ENCODE measurements at places on chromosomes 2 and 18.
A peak's percentile ranks its signal among the peaks of the same experiment; 100 is the strongest.

GRCh38 chr2:49933711-49934110, 779.4 kb upstream of the FSHR start:
- DNase-seq, result no peak

- no peak for DNase-seq
Observed at GRCh38 chr2:176137906-176138305, 8.4 kb downstream of the HOXD8 start.

- no peak for DNase-seq
Observed at GRCh38 chr18:32318581-32318980, 128.7 kb downstream of the MEP1B start.

DNA sequence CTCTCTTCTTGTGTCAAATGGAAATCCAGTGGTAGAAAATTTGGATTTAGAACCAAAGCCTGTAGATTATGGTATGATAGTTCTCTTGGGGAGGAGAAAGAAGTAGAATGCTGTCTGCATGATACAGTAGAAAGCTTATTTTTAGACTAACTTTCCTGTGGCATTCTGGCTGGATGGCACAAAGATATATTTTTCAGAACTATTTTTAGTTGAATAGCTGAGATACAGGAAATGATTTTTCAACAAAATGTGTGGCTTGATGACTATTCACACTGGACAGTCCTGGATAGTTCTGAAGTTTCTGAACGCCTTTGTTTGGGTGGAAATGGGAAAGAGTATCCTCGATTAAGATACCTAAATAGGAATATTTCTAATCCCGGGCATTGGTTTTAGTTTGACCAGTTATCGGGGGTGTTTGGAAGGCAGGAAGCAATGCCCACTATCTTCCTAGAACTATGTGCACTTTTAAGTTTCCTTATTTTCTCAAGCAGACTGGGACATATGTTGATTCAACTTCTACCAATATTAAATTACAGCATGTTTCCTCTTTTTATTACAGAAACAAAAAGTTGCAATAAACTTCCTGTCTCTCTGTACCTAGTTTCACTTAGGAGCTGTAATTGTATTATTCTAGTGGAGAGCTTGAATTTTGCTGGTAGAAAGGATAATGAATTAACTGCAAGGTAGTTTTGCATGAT, 32.1 kb downstream of the GDF7 start:
- DNase-seq, result no peak

DNA sequence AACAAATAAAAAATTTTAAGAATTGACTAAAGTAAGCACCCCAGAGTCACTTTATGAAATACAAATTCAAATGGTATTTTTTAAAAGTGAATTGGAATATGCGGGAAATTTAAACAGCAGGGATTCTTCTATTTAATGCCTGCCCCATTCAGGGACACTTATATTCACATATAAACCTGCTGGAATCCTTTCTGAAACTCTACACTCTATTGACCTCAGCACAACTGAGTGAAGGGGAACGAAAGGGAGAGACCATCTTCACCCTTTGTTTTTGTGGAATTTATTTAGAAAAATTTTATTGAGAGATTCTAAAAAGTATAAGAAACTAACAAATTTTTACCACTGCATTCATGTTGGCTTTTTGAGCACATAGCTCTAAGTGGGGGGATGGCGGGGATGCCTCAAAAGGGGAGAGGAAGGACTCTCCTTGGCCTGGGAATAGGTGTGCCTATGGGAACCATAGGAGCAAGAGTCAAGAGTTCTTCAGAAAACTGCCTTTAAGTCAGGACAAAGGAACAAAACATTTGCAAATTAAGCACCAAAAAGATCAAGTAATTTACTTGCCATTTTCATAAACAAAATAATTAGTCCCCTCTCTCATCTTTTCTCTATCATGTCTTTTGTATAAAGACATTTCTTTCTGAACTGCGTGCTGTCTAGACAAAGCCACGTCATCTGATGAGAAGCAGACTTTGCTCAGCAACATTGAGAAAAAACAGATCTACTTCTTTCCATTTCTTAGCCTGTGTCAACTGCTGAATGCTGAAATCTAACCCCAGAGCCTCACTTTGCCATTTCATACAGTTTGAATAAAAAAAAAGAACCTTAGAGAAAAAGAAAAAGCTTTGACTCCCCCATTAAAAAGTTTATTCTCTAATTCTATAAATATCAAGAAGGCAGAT, 21.6 kb upstream of the FLACC1 start:
- DNase-seq, result no peak

GRCh38 chr2:43538034-43538670, 57.7 kb downstream of the THADA start:
- no peak for DNase-seq

- DNase-seq, result peak; percentile 1
Observed at GRCh38 chr2:88765154-88765888, 73.8 kb downstream of the RPIA start.

DNA sequence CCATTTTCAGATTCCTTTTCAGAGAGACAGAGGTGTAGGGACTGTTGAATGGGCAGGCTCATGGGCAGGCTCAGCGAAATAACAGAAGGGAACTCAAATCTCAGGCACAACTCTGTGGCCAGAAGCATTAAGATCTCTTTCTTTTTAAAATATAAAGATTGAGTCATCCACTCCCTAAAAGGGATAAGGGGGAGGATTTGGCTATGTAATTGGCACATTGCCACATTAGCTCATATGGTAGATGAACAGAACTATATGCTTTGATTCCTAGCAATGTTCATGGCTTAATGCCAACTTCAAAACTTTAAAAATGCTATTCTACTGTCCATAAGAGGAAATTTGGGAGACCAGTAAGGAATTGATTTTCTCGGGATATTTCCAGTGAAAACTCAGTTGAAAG, 53.8 kb upstream of the SLC5A7 start:
- no peak for DNase-seq

DNA sequence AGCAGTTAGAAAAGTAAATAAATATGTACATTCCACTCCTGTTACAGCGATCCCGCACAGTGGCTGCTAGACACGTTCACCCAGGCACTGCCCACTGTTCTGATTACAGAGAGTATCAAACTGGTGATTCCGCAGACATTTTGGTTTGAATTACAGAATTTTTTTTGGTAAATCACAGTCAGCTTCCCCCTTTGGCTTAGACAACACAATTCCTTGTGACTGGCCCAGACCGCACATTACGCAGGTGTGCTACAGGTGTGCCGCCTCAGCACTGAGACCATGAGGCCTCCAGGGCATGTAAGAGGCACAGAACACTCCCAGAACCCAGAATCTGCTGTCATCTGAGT, 112.3 kb downstream of the PXDN start:
- peak; percentile 57 for DNase-seq

DNA sequence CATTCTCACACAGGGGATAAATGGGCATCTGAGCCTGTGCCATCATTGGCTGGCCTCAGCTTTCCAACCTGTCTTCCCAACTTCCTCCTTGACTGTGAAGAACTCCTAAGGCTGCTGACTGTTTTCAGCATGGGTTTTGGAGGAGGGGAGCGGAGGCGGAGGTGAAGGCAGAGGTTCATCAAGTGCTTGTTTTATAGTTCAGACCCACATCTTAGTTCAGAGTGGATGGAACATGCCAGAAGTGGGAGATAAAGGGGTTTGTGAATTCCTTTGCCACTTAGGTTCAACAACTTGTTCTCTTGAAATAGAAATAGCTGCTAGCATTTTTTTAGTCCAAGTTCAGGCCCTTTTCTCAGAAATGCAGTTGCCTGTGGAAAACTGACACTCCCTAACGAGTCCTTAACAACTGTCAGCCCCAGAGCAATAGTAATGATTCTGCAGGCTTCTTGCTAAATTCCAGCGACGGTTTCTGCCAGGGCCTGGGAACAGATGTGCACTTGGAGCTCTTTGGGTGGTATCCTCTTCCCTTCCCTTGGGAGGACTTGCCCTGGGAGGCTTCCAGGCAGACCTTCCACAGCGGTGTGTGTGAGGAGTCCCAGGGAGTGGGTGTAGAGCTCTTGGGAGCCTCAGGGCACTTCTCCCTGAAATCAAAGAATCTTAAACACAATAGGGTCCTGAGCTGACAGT, 30.1 kb upstream of the ITGA6 start:
- no peak for DNase-seq

DNA sequence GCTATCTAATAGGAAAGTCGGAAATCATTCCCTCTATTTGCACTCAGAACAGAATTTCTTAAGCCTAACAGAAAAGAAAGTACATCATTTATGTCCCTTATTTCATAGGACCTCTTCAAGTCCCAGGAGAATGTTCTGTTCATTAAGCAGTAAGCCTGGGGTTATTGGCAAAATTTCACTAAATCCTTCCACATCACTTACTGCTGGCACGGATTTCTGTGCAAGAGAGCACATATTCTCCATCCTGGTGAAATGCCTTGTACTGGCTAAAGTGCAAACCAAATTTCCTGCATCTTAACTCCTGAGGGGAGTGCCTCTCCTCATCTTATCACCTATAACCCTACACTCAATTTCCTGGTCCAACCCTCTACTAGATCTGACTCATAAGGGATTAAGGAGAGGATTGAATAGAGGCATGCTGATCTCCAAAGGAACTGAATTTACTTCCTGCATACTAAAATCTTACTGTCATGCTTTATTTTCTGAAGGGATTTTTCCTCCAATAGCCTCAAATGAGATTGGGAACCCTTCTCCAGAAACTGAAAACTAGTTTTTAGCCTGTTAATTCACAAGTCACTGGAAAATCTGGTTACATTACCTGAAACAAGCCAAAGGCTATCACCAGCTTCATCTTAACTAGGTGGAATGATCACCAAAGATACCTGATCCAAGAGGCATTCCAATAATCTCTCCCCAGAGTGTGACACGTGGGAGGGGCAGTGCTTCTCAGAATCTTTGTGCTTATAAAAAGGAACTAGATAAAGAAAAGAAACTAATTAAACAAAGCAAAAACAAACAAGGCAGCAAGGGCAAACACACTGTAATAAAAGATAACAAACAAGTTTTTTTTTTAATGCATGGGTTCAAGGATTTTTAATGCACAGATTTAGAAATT, 311.1 kb downstream of the NR4A2 start:
- DNase-seq, result no peak

DNA sequence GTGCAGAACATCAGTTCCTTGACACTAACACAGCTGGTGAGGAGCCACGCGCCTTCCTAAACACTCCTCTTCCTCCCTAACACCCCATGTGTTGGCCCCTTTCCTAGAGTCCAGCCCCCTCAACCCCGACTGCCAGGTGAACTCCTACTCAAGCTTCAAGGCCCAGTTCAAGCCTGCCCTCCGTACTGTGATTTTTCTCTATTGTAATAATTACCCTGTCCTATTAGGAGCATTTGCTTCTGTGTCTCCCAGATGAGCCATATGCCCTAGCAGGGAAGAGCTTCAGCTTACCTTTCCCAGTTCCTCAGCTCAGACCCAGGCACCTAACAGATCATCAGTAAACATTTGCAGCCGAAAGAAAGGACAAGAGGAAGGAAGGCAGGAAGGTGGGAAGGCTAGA, 130.6 kb upstream of the SALL3 start:
- no peak for DNase-seq

DNA sequence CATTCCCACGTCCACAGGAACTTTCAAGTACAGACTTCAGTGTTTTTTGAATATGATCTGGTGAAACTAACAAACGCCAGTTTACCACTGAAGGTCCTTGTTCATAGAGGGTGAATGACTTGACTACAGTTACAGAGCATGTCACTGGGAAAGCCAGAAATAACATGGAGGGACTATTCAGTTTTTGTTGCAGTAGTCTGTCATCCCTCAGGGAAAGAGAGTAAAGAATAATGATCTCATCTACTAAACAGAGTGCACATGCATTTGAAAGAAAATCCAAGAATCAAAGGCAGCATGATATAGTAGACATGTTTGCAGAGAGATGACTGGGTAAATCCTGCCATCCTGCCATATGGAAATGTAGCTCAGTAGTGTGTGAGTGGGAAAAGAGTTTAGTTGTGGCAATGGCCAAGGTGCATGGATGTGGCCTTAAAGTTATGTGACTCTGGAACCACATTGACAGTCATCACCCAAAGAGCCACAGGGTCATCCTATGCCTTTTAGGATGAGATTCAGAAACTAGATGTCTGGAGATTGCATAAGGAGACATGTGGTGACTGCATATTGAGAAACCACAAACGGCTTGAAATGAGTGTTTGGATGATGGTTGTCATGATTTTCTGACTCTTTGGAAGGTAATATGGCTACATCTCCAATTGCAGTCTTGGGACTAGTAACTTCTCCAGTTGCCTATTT, 125.3 kb upstream of the ZEB2 start:
- DNase-seq, result peak; percentile 8

All from HFFc6 (cell line).